ENCODE measurements at places on chromosomes 1 and 21. TPM values are rescaled to one million over a fixed set of nuclear protein-coding genes. Genes with fewer than 3 reads are reported as not detected.

The CENPF gene
- 3.4 TPM for total RNA-seq

The LGR6 gene
- 0.19 TPM for total RNA-seq

The OPTC gene
- not detected for total RNA-seq

The GPR3 gene
- total RNA-seq: 0.14 TPM

GRCh38 chr1:25110485-25110884 is 121.8 kb downstream of the SYF2 start:
- H3K4me3 ChIP-seq: no peak overlapping the region
- DNase-seq: no peak
- H3K36me3 ChIP-seq: no peaks in the 10 kb centered on the region
- no peaks in the 10 kb centered on the region for H3K27me3 ChIP-seq
- peaks cover 18% of the 10 kb centered on the region for H3K4me1 ChIP-seq

- H3K27me3 ChIP-seq: no peaks in the 10 kb centered on the region
- H3K36me3 ChIP-seq: no peaks in the 10 kb centered on the region
- no peaks in the 10 kb centered on the region for H3K4me1 ChIP-seq
These were observed 24.6 kb upstream of the FCRL3 start for GRCh38 chr1:157725221-157725577.

DNA sequence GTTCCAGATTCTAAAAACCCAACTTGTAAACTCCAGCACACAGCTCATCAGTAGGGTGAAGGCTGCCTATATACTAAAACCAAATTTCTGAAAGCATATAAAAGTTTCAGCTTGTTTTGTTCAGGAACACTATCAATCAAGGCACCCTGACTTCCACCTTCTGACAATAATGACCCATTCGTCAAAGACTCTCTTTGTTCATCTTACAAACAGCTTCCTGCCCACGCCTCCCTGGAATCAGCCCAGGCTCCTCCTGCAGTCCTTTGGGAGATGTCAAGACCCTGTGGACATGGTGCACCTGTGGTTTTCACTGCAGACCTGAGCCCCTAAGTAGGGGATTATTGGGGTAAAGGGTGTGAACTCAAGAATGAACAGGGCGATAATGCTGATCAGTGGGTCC is 178.9 kb upstream of the CAMK1G start:
- DNase-seq: no peak
- no peaks in the 10 kb centered on the region for H3K36me3 ChIP-seq
- H3K4me3 ChIP-seq: no peak overlapping the region
- H3K27me3 ChIP-seq: peaks cover 2% of the 10 kb centered on the region
- no peak overlapping the region for H3K27ac ChIP-seq

GRCh38 chr1:182015360-182015759 is 46.2 kb downstream of the ZNF648 start:
- no peak overlapping the region for H3K27ac ChIP-seq
- H3K27me3 ChIP-seq: no peaks in the 10 kb centered on the region
- DNase-seq: no peak
- no peak overlapping the region for H3K4me3 ChIP-seq
- H3K4me1 ChIP-seq: no peaks in the 10 kb centered on the region

DNA sequence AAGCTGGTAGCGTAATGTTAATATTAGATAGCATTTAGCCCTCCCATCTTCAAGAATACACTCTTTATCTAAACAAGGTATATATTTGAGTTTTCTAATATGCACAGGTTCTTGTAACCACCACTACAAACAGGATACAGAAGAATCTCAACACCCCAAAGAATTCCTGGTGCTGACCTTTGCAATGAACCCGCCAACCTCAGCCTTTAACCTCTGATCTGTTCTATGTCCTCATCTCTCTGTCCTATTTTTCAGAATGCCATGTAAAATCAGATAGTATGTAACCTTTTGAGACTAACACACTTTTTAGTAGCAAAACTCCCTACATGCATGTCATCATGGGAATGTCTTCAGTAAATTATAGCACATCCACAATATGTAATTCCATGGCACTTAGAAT is 71.1 kb downstream of the LRRC8C start:
- peaks cover 22% of the 10 kb centered on the region for H3K4me1 ChIP-seq
- no peak for DNase-seq
- peaks cover 18% of the 10 kb centered on the region for H3K36me3 ChIP-seq

DNA sequence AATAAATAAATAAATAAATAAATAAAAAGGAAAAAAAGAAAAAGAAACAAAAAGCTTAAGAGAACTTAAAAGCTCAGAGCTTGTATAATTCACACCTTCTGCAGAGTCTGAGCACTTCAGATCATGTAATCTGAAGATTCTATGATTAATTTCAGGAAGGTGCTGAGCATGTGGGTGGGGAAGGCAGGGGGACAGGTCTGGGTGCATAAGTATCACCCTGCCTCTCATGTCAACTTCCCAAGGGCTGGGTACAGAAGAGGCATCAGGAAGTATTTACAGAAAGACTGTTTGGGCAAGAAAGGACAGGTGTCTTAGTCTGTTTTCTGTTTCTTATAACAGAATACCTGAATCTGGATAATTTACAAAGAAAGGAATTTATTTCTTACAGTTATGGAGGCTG is 20.4 kb upstream of the PADI2 start:
- H3K27me3 ChIP-seq: no peaks in the 10 kb centered on the region
- H3K4me3 ChIP-seq: no peak overlapping the region
- H3K4me1 ChIP-seq: no peaks in the 10 kb centered on the region
- DNase-seq: no peak
- H3K27ac ChIP-seq: no peak overlapping the region

GRCh38 chr1:67463298-67463955 is 33.2 kb upstream of the SERBP1 start:
- H3K4me3 ChIP-seq: no peak overlapping the region
- H3K27ac ChIP-seq: no peak overlapping the region
- no peaks in the 10 kb centered on the region for H3K4me1 ChIP-seq
- no peaks in the 10 kb centered on the region for H3K27me3 ChIP-seq
- H3K36me3 ChIP-seq: no peaks in the 10 kb centered on the region

DNA sequence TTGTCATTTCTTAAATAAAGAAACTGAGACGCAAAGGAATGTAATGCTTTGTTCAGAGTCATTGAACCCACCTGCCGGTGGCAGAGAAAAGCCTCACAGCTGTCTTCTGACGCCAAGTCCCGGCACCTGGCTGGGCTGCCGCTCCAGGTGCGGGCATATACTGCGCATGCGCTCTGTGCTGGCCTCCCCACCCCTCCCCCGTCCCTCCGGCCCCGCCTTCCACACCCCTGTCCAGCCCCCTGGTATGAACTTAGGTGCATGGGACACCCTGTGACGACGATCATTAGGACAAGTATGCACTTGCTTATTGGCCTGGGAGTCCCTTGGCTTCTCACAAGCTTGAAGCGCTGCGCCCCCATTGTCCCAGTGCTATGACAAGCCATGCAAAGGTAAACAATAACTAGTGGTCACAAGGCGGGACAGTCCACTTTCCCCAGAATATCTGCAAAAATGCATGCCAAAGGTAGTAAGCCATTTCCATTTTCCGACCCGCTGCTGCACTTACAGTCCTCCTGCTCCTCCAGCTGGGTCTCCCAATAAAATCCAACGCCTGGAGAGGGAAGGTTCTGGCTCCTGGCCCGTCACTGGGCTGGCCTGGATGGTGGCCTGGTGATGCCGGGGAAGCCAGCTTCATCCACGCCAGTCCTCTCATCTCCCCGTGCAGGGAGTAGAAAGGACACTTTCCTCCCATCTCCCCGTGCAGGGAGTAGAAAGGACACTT is 100.4 kb downstream of the PSMG1 start:
- no peak overlapping the region for H3K27ac ChIP-seq
- H3K27me3 ChIP-seq: no peaks in the 10 kb centered on the region
- no peak overlapping the region for H3K4me3 ChIP-seq
- no peaks in the 10 kb centered on the region for H3K36me3 ChIP-seq
- no peaks in the 10 kb centered on the region for H3K4me1 ChIP-seq
- no peak for DNase-seq

All from CD4-positive, alpha-beta T cell (primary cell).